ENCODE measurements at places on chromosomes 7 and 10.

GRCh38 chr7:137523171-137523570 is 179.6 kb upstream of the PTN start:
- DNase-seq = no peak

DNA sequence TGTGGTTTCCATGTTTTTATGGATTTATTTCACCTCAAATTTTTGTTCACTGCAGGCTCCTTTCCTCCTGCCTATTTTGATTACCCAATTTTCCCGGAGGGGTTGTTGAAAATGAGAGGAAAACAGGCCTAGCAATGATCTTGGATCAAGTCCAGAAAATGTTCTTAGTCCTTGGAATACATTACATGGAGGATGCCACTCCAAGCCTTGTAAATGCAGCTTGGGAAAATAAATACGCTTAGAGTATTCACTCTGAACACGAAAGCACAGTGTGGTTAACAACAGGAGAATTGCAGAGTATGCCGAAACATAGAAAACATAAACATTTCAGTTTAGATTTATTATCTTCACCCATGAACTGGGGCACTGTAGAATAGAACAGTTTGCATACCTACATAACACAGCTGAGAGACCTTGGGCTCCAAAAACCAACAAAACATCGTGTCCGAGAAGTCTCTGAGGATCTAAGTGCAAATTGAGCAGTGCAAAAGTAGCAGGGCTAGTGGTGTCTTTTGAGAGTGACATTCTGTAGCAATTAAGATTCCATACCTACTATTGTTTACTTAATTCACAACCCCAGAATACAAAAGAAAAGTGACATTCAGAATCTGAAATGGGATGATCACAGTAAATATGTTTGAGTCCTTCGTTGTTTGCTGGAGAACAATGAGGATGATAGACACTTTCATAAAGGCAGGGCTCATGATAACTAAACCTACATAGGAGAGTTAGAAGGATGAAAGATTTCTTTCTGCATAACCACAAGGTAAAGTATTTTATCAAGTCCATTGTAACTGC is 7.6 kb upstream of the CD36 start:
- no peak for DNase-seq

GRCh38 chr7:114439581-114439980 is 25.0 kb downstream of the FOXP2 start:
- DNase-seq = no peak

- DNase-seq = no peak
These were observed 53.0 kb downstream of the GRID1 start for GRCh38 chr10:86313621-86314041.

GRCh38 chr10:35462491-35462934 is 126.2 kb downstream of the CCNY start:
- DNase-seq = no peak

- no peak for DNase-seq
These were observed 287.5 kb downstream of the GRID1 start for GRCh38 chr10:86079088-86079487.

DNA sequence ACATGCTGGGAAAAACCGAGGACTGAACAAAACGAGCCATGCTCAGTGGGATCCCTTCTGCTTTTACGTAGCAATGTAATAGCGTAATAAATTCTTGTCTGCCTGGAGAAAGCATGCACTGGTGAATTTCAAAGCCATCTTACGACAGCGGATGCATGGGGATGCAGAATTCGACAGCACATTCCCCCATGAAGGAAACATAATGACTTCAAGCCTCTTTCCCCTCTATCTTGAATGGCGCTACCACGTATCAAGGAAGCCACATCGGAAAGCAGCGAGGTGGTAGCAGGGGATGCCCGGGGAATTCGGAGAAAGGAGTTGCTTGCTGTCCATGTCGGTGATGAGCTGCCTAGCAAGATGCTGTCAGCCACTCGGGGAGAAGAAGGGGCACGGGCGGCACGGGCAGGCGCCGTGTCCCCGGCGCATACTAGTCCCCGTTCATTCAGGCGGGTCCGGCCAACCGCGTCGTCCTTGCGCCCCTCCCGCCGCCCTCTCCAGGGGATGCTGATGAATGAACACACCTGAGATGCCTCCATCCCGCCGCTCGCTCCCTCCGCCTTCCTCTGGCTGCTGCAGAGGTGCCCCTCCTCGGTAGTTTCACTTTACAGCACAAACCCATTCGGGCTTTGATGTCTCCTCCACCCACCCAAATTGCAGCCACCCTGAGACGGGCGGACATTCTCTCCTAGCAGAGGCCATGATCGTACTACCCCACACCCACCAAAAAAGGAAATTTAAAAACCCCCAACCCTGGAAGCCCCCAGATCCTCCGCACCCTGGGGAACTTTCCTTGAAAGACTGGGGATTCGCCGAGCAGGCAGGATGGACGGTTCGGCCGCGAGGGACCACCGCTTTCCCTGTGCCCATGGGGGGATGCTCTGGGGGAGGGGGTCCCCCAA is 644 bp downstream of the SORBS1 start:
- DNase-seq = peak; percentile 37

- no peak for DNase-seq
These were observed 42.0 kb upstream of the NRP1 start for GRCh38 chr10:33376476-33376875.

DNA sequence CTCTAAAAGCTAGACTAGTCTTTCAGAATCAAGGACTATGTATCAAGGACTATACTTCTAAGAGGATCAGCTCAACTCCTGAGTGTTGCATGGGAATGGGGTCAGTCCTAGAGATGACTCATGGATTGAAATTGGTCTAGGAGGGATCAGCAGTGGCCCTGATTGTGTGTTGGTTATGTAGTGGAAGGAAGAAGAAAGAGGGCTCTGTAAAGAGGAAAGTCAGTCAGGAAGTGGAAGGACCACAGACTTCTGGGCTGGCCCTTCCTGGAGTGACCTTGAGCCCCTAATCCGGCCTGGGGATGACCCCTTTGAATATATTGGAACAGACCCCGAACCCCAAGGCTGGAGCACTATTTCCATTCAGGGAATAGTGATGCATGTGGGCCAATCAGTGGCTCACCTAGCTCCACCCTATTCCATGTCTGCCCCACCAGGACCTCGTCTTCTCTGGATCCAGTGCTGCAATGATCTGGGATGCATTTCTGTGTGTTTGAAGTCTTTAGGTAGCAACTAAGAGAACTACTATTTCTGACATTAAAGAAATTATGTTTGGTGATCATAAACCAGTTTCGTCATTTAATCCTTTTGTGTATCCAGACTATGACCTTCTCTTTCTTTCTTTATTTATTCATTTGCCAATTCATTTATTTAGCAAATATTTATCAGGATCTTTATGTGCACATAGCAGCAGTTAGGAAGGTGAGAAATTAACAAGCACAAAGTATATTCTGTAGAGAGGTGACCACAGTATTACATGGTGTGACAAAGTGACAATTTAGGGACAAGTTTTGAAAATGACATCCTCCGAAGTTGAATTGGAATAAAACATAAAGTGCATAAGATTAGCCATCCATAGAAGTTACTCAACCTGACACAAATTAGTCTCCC is 48.6 kb upstream of the KIF5B start:
- DNase-seq = no peak

DNA sequence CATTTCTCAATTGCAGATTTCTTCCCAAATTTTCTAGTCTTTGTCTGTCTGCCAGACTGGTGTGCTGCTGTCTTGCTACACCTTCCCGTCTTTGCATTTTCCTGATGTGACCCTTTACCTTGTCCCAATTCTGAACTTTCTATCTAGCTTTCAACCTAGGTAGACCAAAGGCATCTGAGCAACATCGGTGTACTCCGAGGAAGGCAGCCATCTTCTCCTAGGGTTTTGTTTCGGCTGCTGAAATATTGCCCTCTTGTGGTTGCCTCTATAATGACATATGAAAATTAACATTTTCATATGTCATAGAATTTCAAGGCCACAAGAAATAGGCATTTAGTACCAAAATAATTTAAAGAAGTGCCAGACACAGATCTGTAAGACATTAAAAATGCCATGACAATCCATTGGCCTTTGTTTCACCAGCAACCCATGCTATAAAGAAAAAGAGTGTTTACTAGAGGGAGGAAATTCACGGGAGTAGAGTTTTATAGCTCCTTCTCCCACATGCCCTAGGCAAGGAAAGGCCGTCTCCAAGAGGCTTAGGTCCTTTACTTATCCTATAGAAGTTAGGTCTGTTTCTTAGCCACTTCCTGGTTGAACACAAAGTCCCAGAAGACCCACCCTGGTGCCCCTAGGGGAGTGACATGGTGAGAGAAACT is 23.4 kb downstream of the OR9A2 start:
- no peak for DNase-seq

- DNase-seq = no peak
These were observed 116.6 kb downstream of the EGFR start for GRCh38 chr7:55135462-55135861.

DNA sequence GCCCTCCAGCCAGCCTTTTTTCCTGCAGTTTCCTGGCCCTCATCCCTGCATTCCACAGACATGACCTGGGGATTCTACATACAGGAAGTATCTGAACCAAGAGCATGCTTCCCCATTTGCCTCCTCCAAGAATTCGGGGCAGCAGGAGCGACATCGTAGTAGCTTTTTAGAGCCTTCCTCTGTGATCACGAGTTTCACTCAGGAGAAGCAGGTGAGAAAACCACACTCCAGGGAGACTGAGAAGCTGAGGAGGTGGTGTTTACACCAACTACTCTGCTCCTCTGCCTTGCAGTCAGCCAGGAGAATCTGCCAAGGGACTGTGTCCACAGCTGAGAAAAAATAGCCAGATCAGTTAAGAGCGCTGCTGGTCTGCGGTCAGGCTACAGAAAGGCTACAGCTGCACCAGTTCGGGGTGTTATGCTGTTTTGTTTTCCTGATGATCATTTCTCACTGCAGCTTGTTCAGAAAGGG is 54.1 kb downstream of the HSPA12A start:
- peak; percentile 43 for DNase-seq

- peak; percentile 80 for DNase-seq
These were observed 178.4 kb downstream of the SH3PXD2A start for GRCh38 chr10:103676851-103677417.

- no peak for DNase-seq
These were observed 323.3 kb downstream of the CRPPA start for GRCh38 chr7:16098058-16098457.

GRCh38 chr10:125206623-125207022 is 46.3 kb upstream of the CTBP2 start:
- no peak for DNase-seq

DNA sequence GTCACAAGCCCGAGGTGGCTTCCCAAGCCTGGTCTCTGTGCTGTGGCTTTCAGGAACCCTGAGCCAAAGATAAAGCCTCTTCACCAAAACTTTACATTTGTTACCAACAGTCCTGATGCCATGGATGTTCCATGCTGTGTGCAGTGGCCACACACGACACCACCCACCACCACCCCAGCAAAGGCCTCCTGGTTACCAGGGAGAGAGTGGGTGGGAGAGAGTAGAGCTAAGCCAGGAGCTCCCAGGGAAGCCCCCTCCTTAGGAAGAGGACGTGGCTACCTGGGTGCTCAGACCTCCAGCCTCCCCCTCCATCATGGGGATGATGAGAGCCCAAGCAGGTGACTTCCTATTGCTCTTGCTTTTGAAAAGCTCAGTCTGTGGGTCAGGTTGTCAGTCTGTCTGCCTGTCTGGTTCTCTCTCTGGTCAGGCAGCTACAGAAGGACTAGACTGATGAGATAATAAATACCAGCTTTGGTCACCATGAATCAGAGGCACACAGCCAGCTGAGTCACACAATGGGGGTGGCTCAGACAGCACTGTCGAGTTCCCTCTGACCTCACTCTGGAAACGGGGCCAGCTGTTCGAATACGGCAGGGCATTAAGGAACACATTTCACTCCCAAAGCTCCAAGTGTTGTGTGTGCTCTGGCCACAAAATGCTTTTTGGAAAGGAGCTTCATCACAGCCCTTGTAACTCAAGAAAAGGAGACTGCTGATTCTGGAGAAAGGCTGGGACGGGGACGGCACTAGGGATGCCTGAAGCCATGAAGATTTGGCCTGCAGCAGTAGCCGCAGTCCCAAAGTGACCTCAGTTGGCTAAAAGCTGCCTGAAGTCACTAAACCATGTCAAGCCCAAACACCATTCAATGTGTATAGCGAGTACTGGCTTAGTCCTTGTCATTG is 166.0 kb downstream of the FANK1 start:
- DNase-seq = peak; percentile 82

GRCh38 chr10:86152354-86152753 is 214.2 kb downstream of the GRID1 start:
- DNase-seq = no peak

- DNase-seq = no peak
These were observed 664.0 kb downstream of the SDK1 start for GRCh38 chr7:3964980-3965606.

DNA sequence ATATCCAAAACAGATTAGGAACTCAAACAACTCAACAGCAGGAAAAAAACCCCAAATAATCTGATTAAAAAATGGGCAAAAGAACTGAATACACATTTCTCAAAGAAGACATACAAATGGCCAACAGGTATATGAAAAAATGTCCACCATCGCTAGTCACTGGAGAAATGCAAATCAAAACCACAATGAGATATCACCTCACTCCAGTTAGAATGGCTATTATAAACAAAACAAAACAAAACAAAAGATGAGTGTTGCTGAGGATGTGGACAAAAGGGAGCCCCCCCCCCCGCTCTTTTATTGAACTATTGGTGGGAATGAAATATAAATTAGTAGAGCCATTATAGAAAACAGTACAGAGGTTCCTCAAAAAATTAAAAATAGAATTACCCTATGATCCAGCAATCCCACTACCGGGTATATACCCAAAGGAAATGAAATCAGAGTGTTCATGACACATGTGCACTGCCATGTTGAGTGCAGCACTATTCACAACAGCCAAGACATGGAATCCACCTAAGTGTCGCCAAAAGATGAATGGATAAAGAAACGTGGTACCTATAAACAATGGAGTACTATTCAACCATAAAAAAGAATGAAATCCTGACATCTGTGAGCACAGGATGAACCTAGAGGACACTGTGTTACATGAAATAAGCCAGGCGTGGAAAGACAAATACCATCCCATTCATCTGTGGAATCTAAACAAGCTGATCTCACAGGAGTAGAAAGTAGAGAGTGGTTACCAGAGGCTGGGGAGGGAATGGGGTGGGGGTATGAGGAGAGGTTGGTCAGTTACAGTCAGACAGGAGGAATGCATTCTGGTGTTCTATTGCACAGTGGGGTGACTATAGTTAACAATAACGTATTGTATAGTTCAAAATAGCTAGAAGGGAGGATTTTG is 78.1 kb upstream of the RHEB start:
- DNase-seq = no peak

DNA sequence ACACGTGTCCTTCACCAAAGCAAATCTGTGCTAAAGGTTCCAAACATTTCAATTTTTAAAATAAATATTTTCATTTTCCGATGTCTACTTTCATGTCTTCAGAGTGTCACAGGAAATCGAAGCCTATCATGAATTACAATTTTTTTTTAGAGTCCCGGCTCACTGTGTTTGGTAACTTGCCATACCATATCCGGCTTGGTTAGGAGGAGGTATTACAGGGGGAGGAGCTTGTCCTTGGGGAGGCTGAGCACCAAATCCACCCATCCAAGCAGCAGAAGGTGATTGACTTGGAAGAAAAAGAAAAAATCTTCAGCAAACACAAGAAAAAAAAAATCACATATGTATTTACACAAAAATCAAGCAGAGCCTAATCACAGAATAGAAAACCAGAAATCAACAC is 21.3 kb downstream of the TIAL1 start:
- no peak for DNase-seq

- DNase-seq = no peak
These were observed 97.8 kb downstream of the ABCC2 start for GRCh38 chr10:99880080-99880835.

Measured in hindlimb muscle (tissue), 1 donor.